Activated CD4-positive, alpha-beta T cell treated with anti-CD3 and anti-CD28 coated beads, Interleukin-2, amount 10 ng/mL, durations not matched to agents 24 days and 14 days (primary cell): ENCODE measurements at places on chromosomes 1 and 21. TPM values are rescaled to one million over a fixed set of nuclear protein-coding genes. Genes with fewer than 3 reads are reported as not detected.

Gene SLC25A34
- 1.4 and 1.5 TPM in 2 replicates for total RNA-seq

Gene ECM1
- total RNA-seq: 1.5 and 2.4 TPM in 2 replicates

Gene TSTD1
- total RNA-seq: 41.7 and 49.7 TPM in 2 replicates

Gene GPR89A
- total RNA-seq: 29.5 and 30.3 TPM in 2 replicates

Gene AMPD1
- not detected in 2 replicates for total RNA-seq

Gene MSH4
- total RNA-seq: 0.33 and 0.42 TPM in 2 replicates

Gene FAM72B
- total RNA-seq: 21.6 and 23.0 TPM in 2 replicates

Gene GBP6
- total RNA-seq: 0.40 and 0.50 TPM in 2 replicates

Gene SLFNL1
- total RNA-seq: 0.14 and 0.26 TPM in 2 replicates

Gene ST6GALNAC3
- 0.28 TPM in 1 of 2 replicates, not detected in the other for total RNA-seq

Gene ADIPOR1
- total RNA-seq: 86.7 and 92.1 TPM in 2 replicates

DNA sequence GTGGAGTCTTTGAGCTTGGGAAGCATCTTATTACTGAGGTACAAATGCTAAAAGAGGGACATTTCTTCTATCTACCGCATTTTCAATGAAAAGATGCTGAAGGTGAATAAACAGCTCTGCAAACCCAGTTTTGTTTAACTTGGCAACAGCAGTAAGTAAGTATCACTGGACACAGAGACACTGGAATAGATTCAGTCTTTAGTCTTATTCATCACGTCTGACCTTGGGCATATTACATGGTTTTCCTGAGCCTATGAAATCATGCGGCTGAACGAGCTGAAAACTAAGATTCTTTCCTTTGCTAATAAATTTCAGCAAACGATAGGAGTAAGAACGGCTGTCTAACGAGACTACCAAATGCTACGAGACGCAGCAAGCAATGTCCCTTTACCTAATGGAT, 207.4 kb downstream of the GABPA start:
- DNase-seq: no peak

DNA sequence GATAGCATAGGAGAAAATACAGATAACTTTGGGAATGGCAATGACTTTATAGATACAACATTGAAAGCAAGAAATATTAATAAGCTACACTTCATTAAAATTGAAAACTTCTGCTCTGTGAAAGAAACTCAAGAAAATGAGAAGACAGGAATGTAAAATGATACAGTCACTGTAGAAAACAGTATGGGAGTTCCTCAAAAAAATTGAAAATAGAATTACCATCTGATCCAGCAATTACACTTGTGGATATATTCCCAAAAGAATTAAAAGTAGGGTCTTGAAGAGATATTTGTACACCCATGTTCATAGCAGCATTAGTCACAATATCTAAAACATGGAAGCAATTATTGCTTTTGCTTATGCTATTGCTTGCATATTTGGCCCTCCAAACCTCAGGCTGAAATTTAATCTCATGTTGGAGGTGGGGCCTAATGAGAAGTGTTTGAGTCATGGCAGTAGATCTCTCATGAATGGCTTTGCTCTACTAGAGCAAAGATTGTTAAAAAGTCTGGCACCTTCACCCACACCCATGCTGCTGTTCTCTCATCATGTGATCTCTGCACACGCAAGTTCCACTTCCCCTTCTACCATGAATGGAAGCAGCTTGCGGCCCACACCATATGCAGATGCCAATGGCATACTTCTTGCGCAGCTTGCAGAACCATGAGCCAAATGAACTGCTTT, 15.3 kb upstream of the AHCYL1 start:
- no peak for DNase-seq

- no peak for DNase-seq
Measured at GRCh38 chr1:1144843-1145546, 28.7 kb upstream of the TTLL10 start.

GRCh38 chr1:46413596-46413985, 19.5 kb downstream of the FAAH start:
- peak; percentile 66 for DNase-seq

GRCh38 chr1:66231681-66232463, 302.1 kb upstream of the SGIP1 start:
- DNase-seq: no peak

GRCh38 chr1:235888119-235888643, 21.5 kb upstream of the LYST start:
- peak; percentile 90 for DNase-seq

DNA sequence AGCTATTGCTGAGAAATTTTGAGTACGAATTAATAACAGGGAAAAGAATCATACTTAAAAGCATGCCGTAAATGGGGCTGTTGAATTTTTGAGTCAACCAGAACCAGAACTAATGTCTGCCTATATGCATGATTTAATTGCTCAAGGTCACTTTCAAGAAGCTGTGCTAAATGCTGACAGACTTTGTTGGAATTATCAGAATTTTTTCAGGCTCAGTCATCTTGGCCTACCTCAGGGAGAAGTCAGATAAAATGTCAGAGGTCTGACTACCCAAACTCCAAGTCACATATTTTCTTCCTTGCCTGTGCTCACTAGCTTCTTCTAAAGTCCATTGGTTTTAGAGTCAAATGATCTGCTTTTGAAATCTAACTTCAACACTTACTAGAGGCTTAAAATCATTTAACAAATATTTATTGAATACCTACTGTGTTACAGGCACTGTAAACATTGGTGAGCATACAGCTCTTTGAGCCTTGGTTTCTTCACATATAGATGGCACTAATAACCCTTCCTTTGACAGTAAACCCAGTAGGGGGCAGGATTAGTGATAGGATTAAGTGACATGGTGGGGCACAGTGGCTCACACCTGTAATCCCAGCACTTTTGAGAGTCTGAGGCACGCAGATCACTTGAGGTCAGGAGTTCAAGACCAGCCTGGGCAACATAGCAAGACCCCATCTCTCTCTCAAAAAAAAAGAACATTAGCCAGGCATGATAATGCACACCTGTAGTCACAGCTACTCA, 121.2 kb upstream of the SLC44A3 start:
- DNase-seq: no peak

- DNase-seq: no peak
Measured at GRCh38 chr1:38082769-38083263, 36.2 kb upstream of the POU3F1 start.

- DNase-seq: no peak
Measured at GRCh38 chr1:227823537-227823936, 8.1 kb downstream of the PRSS38 start.

DNA sequence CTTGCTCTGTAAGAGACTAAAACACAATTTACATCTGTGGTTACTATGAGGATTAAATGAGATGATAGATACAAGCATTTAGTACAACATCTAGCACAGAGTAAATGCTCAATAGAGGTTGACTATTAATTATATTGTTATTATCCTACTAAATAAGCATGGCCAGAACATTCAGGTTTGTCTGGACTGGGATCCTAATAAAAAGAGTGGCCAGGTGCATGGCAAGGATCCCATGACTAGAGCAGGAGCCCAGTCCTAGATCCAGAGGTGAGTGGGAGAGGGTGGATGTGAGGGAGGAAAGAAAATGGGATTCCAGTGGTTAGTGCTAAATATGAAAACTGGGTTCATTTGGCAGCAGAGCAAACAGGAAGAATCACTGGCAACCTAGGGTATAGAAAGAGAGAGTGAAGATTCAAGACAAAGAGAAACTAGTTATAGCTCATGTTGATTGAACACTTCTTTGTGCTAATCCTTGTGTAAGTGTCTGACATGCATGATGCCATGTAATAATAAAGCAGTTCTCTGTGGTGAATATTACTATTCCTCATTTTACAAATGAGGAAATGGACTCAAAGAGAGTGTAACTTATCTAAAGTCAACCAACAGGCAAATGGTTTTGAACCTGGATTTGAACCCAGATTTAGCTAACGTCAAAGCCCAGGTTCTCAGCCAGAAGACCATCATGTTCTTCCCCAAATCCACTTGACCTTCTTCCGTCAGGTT, 71.1 kb upstream of the FGGY start:
- DNase-seq: no peak

- no peak for DNase-seq
Measured at GRCh38 chr1:209800984-209801834, 4.7 kb downstream of the IRF6 start.

GRCh38 chr1:100893718-100894117, 924 bp downstream of the EXTL2 start:
- no peak for DNase-seq

- DNase-seq: no peak
Measured at GRCh38 chr1:150366416-150367296, 2.7 kb downstream of the RPRD2 start.

GRCh38 chr21:44658913-44659595, 1.3 kb downstream of the KRTAP12-3 start:
- DNase-seq: peak; percentile 72

- DNase-seq: peak; percentile 95
Measured at GRCh38 chr1:203287109-203287893, 18.0 kb upstream of the BTG2 start.

GRCh38 chr1:113530021-113530420, 139.7 kb downstream of the MAGI3 start:
- no peak for DNase-seq

DNA sequence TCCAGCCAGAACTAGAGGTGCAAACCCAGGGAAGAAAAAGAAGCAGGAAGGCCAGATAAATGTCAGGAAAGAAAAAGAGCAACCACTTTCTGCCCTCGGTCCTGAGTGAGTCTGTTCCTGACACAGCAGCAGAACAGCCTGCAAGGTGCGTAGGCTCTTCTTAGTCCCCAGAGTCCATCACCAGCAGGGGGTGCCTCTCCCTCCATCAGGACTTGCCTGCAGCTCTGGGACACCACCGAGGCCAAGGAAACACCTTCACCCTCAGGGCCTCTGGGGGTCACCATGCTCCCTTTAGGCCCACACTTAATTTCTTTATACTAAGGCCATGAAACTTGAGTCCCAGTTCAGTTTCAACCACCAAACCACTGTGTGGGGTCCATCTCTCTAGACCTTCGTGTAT, 43.7 kb upstream of the NFASC start:
- peak; percentile 62 for DNase-seq

DNA sequence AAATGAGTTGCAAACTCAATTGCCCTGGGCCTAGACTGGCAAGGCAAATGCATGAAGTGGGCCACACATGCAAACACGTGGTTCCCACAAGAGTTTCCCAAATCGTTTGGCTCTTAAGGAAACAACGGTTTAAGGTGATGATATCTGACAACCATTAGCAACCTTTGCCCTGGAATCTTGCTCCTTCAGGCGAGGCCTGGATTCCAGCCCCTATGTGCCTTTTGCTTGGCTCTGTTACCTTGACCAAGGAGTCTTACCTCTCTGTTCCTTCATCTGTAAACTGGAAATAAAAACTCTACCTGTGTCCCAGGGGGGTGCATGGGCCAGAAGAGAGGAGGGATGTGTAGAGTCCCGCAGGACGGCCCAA, 72.1 kb upstream of the CASZ1 start:
- DNase-seq: no peak

DNA sequence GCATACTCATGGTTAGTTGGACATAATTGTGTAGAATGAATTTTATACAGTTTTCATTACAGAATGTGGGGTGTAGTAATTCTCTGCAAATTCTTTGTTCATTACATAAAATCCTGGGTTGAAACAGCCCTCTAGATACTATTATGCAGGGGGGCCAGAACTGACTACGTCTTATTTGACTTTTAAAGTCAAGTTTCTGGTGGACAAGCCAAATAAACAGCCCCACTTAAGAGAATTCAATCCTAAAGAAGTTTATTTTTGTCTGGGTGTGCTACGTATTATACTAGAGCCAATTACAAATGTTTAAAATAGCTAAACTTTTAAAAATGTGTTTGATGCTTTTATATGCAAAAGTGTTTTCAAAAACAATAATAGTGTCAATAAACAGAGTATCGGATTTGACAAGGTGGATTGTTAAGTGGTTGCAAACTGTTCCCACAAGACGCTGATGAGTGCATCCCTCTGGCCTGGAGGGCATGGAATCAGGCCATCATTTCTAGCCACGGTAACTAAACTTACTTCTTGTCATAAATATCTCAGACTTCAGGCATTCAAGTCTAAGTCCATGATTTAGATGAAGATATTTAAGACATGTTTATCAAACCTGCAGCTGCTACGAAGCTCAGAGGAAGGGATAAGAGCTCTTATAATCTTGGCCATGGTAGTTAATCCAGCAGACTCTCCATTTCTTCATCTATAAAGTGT, 646.3 kb downstream of the KIF26B start:
- no peak for DNase-seq

DNA sequence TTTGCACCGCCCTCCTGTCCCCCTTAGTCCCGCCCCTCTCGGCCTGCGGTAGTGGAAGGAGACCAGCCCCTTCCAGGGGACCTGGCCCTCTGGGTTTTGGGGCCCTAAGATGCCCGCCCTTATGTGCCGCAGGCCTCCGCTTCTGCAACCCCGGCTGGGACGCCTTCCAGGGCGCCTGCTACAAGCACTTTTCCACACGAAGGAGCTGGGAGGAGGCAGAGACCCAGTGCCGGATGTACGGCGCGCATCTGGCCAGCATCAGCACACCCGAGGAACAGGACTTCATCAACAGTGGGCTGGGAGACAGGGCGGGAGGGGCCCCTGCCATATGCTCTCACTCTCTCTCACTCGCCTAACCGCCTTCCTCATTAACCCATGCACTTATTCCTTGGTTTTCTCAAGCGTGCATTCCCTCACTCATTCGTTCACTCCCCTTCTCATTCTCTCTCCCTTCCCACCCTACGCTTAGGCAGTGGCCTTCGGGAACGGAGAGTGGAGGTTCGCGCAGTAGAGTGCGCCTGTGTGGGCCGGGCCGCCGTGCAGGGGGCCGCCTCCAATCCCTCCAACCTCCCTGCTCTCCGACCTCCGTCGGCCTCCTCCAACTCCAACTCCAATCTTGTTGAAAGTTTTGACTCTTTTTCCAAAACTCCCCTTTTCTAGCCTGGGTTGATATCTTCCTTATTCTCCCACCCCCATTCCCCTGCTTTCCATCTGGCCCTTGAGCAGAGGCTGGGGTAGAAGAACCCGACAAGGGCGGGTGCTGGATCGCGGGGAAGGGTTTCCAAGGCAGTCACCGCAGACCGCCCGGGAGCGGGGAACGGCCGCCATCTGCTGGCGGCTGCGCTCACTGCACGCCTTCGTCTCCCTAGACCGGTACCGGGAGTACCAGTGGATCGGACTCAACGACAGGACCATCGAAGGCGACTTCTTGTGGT, 15.2 kb downstream of the BCAN start:
- peak; percentile 94 for DNase-seq
